Left ventricle myocardium superior (tissue), 1 donor: ENCODE measurements at places on chromosomes 1 and 21. TPM values are rescaled to one million over a fixed set of nuclear protein-coding genes. Genes with fewer than 3 reads are reported as not detected.

Gene PIK3C2B
- total RNA-seq, result 23.6 TPM

Gene AADACL3
- total RNA-seq, result not detected

DNA sequence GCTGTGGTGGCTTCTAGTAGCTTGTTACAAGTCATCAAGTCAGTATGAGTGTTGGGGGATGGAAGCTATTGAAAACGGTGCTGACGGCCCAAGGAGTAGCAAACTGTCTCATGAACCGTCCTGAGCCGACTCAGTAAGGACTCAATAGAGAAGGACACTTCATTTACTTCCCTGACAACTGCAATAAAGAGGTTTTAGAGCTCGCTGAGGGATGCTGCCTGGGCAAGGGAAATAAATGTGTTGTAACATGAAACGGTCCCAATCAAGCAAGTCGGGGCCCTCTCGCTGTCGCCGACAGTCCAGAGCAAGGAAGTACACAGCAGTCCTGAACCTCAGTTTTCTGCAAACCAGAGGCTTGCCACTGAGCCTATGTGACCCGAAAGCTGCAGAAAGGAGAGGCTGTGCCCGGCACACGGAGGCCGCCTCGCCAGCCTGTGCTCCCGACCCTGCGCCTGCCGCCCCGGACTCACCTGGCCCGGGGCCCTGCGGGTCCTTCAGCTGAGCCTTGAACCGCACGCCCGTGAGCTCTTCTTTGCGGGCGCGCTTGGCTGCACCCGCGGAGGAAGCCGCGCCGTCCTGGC is 423 bp downstream of the URB1 start:
- DNase-seq, result no peak

- DNase-seq, result no peak
Observed at GRCh38 chr1:111909030-111909429, 80.4 kb downstream of the KCND3 start.
